Spinal cord (tissue), 10 donors: ENCODE measurements at places on chromosomes 16 and 17.

GRCh38 chr17:4849011-4849536, 15.9 kb downstream of the MINK1 start:
- no peaks in the 10 kb centered on the region for H3K27me3 ChIP-seq
- H3K36me3 ChIP-seq = peaks cover 2% of the 10 kb centered on the region
- H3K27ac ChIP-seq = peak overlapping the region; percentile 66
- peaks cover 2% of the 10 kb centered on the region for H3K4me1 ChIP-seq
- no peak for DNase-seq

DNA sequence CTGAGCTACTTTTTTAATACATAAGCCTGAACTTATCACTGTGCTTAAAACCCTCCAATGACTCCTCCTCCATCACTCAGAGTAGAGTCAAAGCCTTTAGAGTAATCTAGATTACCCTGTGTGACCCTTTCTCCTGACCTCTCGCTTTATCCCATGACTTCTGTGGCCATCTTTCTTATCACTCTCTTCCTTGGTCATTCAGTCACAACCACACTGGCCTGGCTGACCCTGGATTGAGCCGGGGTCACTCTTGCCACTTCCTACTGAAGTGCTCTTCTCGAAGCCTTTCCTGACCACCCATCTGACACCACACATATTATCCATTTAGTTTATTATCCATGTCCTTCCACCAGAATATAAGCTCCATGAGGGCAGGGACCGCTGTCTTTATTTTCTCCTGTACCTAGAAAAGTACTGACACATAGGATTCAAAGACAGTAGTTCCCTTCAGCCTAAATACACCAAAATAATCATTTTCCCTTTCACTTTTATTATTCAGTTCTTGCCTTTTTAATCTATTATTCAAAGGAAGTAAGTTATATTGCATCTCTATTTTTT, 28.0 kb upstream of the ABCA9 start:
- H3K4me1 ChIP-seq = no peaks in the 10 kb centered on the region
- DNase-seq = no peak
- H3K27ac ChIP-seq = no peak overlapping the region
- no peak overlapping the region for H3K4me3 ChIP-seq
- no peaks in the 10 kb centered on the region for H3K36me3 ChIP-seq

GRCh38 chr16:51763072-51763661, 612.1 kb upstream of the SALL1 start:
- peaks cover 6% of the 10 kb centered on the region for H3K27me3 ChIP-seq
- peaks cover 17% of the 10 kb centered on the region for H3K4me1 ChIP-seq
- peak overlapping the region; percentile 86 for H3K27ac ChIP-seq
- no peaks in the 10 kb centered on the region for H3K36me3 ChIP-seq
- H3K4me3 ChIP-seq = no peak overlapping the region

- no peaks in the 10 kb centered on the region for H3K27me3 ChIP-seq
- peaks cover 15% of the 10 kb centered on the region for H3K4me1 ChIP-seq
- no peak overlapping the region for H3K4me3 ChIP-seq
- peak; percentile 83 for DNase-seq
- no peaks in the 10 kb centered on the region for H3K36me3 ChIP-seq
- H3K27ac ChIP-seq = no peak overlapping the region
These were observed 30.6 kb downstream of the RPTOR start for GRCh38 chr17:80575057-80575875.

- no peak for DNase-seq
- no peaks in the 10 kb centered on the region for H3K27me3 ChIP-seq
- H3K36me3 ChIP-seq = peaks cover 4% of the 10 kb centered on the region
- H3K4me1 ChIP-seq = peaks cover 9% of the 10 kb centered on the region
- no peak overlapping the region for H3K27ac ChIP-seq
- no peak overlapping the region for H3K4me3 ChIP-seq
These were observed 20.9 kb downstream of the SOCS1 start for GRCh38 chr16:11234884-11235702.

- no peak overlapping the region for H3K4me3 ChIP-seq
- no peaks in the 10 kb centered on the region for H3K27me3 ChIP-seq
- H3K36me3 ChIP-seq = peaks cover 25% of the 10 kb centered on the region
- no peak for DNase-seq
- H3K4me1 ChIP-seq = peaks cover 28% of the 10 kb centered on the region
- H3K27ac ChIP-seq = no peak overlapping the region
These were observed 42.0 kb downstream of the FOXK2 start for GRCh38 chr17:82561429-82562035.
